ENCODE measurements at places on chromosomes 16 and 17. TPM values are rescaled to one million over a fixed set of nuclear protein-coding genes. Genes with fewer than 3 reads are reported as not detected.

Gene ST6GALNAC2
- total RNA-seq: 0.44 TPM

Gene MT3
- 1.8 TPM for total RNA-seq

Gene TOM1L1
- not detected for total RNA-seq

Gene WNT3
- not detected for total RNA-seq

Gene LRRC37A
- 7.5 TPM for total RNA-seq

Gene NUPR1
- total RNA-seq: 0.05 TPM

Gene PRSS36
- 0.63 TPM for total RNA-seq

Gene ADAD2
- total RNA-seq: not detected

Gene MRTFB
- 23.3 TPM for total RNA-seq

Gene PLD6
- total RNA-seq: 12.2 TPM

DNA sequence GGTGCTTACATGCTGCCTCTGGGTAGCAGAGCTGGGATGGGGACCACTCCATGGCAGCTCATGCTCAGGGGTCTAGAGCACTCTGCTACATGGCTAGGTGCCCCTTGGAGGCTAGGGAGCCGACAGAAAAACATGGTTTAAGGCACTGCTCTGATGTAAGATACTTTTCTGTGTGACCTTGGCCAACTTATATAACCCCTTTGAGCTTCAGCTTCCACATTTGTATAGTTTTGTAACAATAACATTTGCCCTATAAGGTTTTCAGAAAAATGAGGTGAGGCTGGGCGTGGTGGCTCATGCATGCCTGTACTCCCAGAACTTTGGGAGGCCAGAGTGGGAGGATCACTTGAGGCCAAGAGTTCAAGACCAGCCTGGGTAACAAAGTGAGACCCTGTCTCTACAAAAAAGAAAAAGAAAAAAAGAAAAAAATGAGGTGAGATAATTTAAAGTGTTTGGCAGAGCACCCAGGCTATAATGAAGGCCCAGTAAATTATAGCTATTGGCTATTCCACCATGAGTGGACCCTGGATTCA, 3.2 kb downstream of the CES4A start:
- no peak overlapping the region for H3K4me3 ChIP-seq
- H3K27ac ChIP-seq: no peak overlapping the region
- no peaks in the 10 kb centered on the region for H3K36me3 ChIP-seq
- no peak for DNase-seq
- no peaks in the 10 kb centered on the region for H3K4me1 ChIP-seq

DNA sequence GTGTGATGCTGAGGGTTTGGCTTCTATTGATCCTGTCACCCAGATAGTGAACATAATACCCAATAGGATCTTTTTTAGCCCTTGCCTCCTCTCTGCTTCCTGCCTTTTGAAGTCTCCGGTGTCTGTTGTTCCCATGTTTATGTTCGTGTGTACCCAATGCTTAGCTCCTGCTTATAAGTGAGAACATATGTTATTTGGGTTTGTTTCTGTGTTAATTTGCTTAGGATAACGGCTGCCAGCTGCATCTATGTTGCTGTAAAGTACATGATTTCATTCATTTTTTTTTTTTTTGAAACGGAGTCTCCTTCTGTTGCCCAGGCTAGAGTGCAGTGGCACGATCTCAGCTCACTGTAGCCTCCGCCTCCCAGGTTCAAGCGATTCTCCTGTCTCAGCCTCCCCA, 23.0 kb downstream of the DUS2 start:
- DNase-seq: no peak
- H3K4me1 ChIP-seq: peaks cover 9% of the 10 kb centered on the region

DNA sequence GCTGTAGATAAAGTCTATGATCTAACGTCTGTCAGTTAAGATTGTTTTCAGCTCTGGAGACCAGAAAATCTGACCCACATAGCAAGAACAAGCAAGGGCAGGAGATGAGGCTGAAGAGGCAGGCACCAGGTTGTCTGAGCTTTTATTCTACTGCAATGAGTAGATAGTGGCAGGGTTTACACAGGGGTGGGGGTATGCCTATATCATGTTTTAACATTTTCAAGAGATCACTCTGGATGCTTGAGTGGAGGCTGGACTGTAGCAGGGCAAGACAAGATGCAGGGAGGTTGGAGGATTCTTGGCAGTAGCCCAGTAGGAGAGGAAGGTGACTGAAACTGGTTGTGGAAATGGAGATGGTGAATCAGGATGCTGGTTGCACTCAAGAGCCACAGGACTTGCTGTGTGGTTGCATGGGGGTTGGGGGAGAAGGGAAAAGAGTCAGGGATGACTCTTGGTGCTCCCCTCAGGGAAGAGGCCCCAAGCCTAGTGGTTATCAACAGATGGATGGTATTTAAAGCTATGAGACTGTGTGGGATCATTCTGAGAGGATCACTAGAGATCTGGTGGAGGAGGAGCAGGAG, 143.1 kb upstream of the KCNJ18 start:
- DNase-seq: no peak
- peak overlapping the region; percentile 9 for H3K27ac ChIP-seq
- peaks cover 6% of the 10 kb centered on the region for H3K27me3 ChIP-seq
- peak overlapping the region; percentile 50 for H3K4me3 ChIP-seq

DNA sequence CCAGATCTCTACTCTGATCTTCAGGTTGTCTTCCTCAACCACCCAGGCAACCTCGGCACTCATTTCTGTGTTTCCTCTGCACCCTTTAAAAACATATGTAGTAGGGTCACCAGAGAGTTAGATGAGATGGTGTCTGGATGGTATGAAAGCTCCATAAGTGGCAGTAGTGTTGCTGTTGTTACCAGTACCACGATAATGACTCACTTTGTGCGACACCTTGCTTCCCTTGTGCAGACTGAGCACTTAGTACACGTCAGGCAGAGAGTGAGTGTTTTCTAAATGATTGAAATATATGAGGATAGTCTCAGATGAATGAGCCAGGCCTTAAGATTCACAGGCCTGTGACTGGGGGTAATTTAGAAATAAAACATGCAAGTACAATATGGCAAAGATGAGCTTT, 188.7 kb downstream of the MAF start:
- DNase-seq: no peak
- H3K27me3 ChIP-seq: peaks cover 28% of the 10 kb centered on the region
- peaks cover 21% of the 10 kb centered on the region for H3K4me1 ChIP-seq
- H3K4me3 ChIP-seq: no peak overlapping the region
- H3K27ac ChIP-seq: no peak overlapping the region

GRCh38 chr16:17063201-17064139, 407.3 kb downstream of the XYLT1 start:
- H3K4me3 ChIP-seq: no peak overlapping the region
- H3K4me1 ChIP-seq: peaks cover 4% of the 10 kb centered on the region
- no peak overlapping the region for H3K27ac ChIP-seq

- H3K4me3 ChIP-seq: no peak overlapping the region
- no peak for DNase-seq
- H3K27me3 ChIP-seq: peaks cover 10% of the 10 kb centered on the region
These were observed 154.4 kb downstream of the ABCC12 start for GRCh38 chr16:48001324-48001895.

GRCh38 chr17:56230660-56231059, 77.4 kb downstream of the ANKFN1 start:
- no peaks in the 10 kb centered on the region for H3K36me3 ChIP-seq
- H3K27me3 ChIP-seq: peaks cover 2% of the 10 kb centered on the region
- DNase-seq: no peak
- H3K4me1 ChIP-seq: no peaks in the 10 kb centered on the region

- H3K36me3 ChIP-seq: no peaks in the 10 kb centered on the region
- no peaks in the 10 kb centered on the region for H3K4me1 ChIP-seq
- H3K4me3 ChIP-seq: no peak overlapping the region
- no peak for DNase-seq
These were observed 380.2 kb upstream of the SALL1 start for GRCh38 chr16:51531271-51531670.

DNA sequence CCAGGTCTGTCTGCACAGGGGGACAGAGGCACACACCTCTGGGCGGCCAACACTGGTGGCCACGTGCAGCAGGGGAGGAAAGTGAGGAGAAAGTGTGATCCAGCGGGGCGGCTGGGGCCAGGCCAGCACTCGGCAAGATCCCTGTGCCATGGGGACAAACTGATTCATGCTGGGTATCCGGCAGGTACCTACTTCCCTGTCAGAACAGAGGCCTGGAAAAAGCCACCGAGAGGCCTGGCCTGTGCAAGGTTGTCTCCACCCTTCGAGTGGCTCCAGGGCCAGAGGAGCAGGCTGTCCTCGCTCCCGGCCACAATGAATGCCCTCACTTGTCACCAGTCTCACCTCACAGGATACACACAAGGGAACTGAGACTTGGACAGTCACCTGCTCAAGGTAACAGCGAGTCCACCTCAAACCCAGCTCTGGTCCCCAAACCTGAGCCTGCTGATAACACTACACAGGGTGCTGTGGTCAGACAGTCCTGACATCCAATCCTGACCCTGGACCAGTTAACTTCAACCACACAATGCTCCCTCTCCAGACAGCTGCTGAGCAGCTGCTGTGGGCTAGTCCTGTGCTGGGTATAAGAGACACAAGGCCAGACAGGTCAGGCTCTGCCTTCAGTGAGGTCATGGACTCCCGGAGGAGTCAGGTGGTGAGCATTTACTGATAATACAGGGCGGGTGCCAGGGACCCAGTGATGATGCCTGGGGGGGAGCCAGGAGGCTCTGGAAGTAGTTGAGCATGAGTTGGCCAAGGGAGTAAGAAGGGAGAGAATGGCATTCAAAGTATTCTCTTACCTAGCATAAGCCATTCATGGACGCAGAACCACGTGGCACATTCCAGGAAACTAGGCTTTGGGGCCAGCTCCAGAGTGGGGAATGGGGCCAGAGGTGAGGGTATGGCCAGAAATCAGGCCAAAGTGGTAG, 53.0 kb downstream of the VAC14 start:
- peaks cover 19% of the 10 kb centered on the region for H3K4me1 ChIP-seq
- no peaks in the 10 kb centered on the region for H3K27me3 ChIP-seq
- H3K27ac ChIP-seq: peak overlapping the region; percentile 93
- H3K36me3 ChIP-seq: peaks cover 6% of the 10 kb centered on the region
- H3K4me3 ChIP-seq: no peak overlapping the region
- no peak for DNase-seq

DNA sequence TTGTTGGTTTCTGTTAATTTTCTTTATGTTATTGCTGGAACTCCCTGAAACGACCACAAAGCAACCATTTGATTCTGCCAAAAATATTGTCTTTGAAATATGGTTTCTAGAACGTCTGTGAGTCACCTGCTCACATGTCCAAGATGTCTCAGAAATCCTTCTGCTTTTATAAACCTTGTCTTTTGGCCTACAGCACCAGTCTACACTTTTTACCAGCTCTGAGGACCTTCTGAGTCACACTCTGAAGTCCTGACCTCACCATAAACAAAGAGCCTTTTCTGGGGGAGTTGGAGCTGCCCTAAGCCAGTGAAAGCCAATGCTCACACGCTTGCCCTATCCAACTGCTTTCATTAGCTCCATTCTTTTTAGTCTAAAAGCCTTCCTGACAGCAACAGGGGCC, 55.5 kb downstream of the GRIN2A start:
- no peak for DNase-seq
- H3K27me3 ChIP-seq: peaks cover 10% of the 10 kb centered on the region

GRCh38 chr17:19327031-19327783, 35.3 kb downstream of the B9D1 start:
- no peak overlapping the region for H3K4me3 ChIP-seq
- H3K36me3 ChIP-seq: peaks cover 17% of the 10 kb centered on the region
- H3K4me1 ChIP-seq: no peaks in the 10 kb centered on the region
- no peak for DNase-seq

GRCh38 chr17:79188048-79188447, 113.4 kb downstream of the ENGASE start:
- H3K4me3 ChIP-seq: no peak overlapping the region
- H3K36me3 ChIP-seq: no peaks in the 10 kb centered on the region
- no peaks in the 10 kb centered on the region for H3K4me1 ChIP-seq
- no peak for DNase-seq
- H3K27me3 ChIP-seq: peaks cover 10% of the 10 kb centered on the region

GRCh38 chr16:83587201-83587600, 220.6 kb upstream of the HSBP1 start:
- H3K4me1 ChIP-seq: no peaks in the 10 kb centered on the region
- no peaks in the 10 kb centered on the region for H3K36me3 ChIP-seq
- H3K27ac ChIP-seq: no peak overlapping the region
- H3K27me3 ChIP-seq: peaks cover 9% of the 10 kb centered on the region

GRCh38 chr17:37844158-37844976, 79.8 kb upstream of the TBC1D3K start:
- no peak overlapping the region for H3K27ac ChIP-seq
- peaks cover 9% of the 10 kb centered on the region for H3K4me1 ChIP-seq
- peaks cover 1% of the 10 kb centered on the region for H3K27me3 ChIP-seq
- H3K4me3 ChIP-seq: peak overlapping the region; percentile 80
- DNase-seq: peak; percentile 41

DNA sequence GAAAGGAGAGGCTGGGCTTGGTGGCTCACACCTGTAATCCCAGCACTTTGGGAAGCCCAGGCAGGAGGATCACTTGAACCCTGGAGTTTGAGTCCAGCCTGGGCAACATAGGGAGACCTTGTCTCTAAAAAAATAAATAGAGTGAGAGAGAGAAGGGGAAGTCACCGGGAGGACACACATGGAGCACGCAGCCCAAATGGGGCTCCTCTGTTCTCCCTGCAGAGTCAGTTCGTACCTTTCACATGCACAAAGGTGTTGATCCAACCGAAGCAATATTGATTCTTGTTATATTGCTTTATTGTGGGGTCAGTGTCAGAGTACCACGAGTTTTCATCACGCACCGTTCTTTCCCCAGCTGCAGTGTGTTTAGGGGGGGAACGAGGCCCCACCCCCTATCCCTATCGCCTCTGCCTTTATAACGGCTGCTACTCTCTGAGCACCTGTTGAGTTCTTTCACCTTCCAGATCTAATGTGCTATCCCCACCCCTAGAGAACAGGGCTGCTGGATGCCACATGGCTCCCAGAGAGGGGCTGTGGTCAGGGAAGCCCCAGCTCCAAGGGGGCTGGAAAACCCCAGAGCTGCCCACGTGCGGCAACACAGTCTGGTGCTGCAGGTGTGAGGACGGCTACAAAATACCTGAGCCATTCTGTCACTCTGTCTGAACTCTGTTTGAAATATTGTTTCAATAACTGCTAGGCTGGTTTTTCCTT, 1.0 kb upstream of the TMEM235 start:
- no peak for DNase-seq
- H3K36me3 ChIP-seq: no peaks in the 10 kb centered on the region
- H3K27me3 ChIP-seq: peaks cover 59% of the 10 kb centered on the region
- H3K27ac ChIP-seq: no peak overlapping the region

Data from naive thymus-derived CD8-positive, alpha-beta T cell (primary cell).